ENCODE measurements at places on chromosomes 13 and 19. TPM values are rescaled to one million over a fixed set of nuclear protein-coding genes. Genes with fewer than 3 reads are reported as not detected.

Gene KLK14
- total RNA-seq, result not detected

Gene RASAL3
- total RNA-seq, result 5.2 TPM

DNA sequence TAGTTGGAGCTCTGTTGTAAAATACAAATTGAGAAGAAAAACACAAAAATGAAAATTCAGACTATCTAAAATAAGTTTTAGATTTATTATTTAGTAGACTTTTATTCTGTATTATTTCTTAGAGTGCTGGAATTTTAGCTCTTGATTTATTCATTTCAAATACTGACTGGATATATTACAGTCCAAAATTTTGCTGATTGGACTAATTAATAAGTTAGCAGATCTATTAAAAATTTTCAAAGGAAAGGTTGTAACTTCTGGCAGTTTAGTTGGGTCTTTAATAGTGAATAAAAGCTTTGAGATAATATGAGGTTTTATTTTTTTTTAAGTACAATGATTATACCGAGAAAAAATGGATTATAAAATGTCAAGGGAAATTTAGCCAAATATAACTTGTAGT lies 1224.9 kb upstream of the SPRY2 start:
- DNase-seq, result no peak

- no peak for DNase-seq
Measured at GRCh38 chr13:28572871-28573270, 77.9 kb upstream of the FLT1 start.

GRCh38 chr13:21909331-21909730 lies 238.5 kb downstream of the FGF9 start:
- DNase-seq, result no peak

GRCh38 chr19:46861691-46862502 lies 1.1 kb downstream of the ARHGAP35 start:
- no peak for DNase-seq

- DNase-seq, result no peak
Measured at GRCh38 chr13:87452281-87452680, 218.9 kb upstream of the SLITRK5 start.

DNA sequence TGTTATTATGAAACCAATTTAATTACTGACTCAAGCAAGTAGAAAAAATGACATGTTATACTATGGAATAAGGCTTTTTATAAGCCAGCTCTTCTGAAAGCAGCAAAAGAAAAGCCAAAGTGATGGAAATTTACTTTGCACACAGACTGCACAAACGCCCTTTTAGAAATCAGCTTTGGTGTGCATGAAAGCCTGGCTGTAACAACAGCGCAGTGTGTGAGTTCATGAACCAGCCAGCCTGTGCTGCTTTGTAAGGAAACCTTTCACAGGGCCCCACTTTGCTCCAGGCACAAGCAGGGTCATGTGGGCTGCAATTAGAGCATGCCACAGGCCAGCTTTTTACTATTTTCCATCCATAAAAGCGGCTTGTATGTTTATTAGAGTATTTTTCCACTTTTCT lies 13.6 kb upstream of the IFT88 start:
- no peak for DNase-seq

DNA sequence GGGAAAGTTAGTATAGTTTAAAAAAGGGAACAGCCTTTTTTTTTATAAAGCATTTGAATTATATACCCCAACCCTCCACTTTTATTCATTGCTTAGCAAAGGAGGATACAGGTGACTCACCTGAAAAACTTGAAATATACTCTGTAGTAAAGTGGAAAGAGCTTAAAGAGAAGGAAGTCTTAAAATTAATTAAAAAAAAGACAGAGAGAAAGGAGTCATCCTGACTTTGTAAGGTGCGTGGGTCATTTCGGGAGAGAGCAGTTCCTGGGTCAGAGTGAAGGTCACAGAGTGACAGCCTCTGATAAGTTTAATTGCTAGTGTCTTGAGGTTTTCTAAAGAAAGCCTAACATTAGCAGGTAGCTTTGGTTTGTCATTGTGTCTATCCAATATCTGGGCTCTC lies 310.3 kb downstream of the KLF5 start:
- DNase-seq, result no peak

- DNase-seq, result no peak
Measured at GRCh38 chr13:43936647-43937046, 56.9 kb downstream of the LACC1 start.

- DNase-seq, result peak; percentile 36
Measured at GRCh38 chr19:3575260-3575741, 2.6 kb downstream of the HMG20B start.

Gene RASL11A
- total RNA-seq, result 34.9 TPM

GRCh38 chr13:102170305-102170704 lies 231.5 kb downstream of the FGF14 start:
- DNase-seq, result no peak

DNA sequence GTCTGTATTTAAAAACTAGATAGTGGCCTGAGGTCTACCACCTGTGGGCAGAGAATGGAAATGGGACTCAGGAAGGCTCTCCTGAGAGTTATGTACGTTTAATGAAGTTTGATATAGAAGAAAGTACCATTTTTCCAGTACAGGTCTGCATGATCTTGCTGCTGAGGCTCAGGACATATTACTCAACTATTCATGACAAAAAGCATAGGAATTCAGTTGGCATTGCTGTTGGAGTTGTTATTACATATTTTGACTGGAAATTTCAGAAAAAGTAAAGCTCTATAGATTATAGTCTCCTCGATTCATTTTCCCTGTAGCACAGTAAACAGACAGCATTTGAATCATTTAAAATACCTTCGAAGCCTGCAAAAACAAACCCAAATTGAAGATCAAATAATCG lies 469.8 kb downstream of the DCT start:
- no peak for DNase-seq

DNA sequence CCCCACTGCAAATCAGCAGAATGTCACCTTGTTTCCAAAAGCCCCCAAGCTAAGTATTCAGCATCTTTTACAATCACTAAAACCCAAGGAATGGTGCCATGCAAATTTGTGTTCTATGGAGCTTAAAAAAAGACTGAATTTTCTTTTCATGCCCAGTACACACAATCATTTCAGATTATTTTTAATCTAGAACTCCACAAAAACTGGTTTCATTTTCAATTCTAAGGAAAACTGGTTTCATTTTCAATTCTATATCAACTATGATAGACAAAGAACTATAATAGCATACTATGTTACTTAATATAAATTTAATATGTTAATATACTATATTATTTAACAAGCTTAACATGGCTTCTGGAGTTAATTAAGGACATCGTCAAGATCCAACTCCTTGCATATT lies 88.4 kb upstream of the DOCK9 start:
- no peak for DNase-seq

Gene GIPR
- total RNA-seq, result 14.2 TPM

DNA sequence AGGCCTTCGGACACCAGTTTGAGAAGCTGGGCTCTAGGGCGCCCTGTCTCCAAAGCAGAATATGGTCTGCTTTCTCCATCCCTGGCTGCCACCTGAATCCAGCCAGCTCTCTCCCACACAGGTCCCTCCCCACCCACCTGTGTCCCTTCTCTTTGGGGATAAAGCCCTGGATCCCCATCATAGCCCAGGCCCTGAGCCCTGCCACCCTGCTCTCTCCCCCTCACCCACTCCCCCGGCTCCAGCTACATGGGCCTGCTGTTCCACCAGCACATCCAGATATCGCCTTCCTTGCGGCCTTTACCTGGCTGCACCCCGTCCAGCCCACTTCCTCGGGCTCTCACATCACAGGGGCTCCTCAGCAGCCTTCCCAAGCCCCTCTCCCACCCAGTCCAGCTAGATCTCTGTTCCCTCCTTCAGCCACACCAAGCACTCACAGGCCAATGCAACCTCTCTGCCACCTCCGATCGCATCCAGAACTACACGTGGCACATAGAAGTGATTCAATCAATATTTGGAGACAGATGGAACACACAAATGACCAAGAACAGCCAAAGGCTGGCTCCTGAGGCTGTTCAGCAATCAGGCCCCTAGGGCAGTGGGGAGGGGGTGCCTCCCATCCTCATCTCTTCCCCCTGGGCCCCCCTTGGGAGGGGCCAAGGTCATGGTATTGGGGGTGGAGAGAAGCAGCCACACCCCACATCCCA lies 7.6 kb downstream of the AKT2 start:
- no peak for DNase-seq

GRCh38 chr13:98512774-98513665 lies 63.9 kb downstream of the STK24 start:
- DNase-seq, result no peak

GRCh38 chr19:17441241-17442021 lies 7.0 kb downstream of the TMEM221 start:
- no peak for DNase-seq

GRCh38 chr13:28537171-28537570 lies 42.2 kb upstream of the FLT1 start:
- DNase-seq, result no peak

DNA sequence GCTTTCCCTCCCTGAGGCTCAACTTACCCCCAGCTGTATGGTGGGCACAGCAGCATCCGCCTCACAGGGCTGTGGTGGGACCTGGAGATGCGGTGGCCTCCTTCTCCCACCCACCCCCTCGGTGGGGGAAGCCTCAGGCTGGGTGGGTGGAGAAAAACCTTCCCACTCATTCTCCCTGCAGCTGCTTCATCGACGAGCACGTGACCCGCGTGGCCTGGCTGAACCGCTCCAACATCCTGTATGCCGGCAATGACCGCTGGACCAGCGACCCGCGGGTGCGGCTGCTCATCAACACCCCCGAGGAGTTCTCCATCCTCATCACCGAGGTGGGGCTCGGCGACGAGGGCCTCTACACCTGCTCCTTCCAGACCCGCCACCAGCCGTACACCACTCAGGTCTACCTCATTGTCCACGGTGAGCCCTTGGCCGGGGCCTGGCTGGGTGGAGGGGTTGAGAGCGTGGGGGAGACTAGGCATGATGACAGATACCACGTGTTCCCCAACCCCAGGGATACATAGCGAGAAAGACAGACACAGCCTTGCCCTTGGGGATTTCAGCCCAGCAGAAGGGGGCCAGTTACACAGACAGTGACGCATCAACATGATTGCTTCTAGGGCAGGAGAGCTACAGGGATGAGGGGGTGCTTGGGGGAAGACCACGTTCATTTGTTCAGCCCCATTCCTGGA lies 12.2 kb downstream of the IGLON5 start:
- DNase-seq, result no peak

Gene SELENOV
- not detected for total RNA-seq

DNA sequence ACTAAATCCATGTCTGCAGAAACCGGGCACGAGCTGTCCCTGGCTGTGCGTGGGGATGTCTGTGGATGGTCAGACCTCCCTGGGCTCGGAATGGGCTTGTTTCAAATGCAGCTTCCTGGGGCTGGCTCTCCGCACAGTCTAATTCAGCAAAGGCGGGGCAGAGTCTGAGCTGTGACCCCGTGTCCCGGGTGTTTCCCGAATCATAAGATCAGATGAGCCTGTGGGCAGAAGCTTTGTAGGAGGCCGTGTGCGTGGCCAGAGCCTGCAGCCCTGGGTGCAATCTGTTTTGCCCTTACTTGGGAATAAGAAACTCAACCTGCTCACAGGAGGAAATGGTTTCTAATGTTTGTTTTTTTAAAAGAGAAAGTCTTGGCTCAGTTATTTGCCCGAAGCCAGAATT lies 13.9 kb upstream of the GNA11 start:
- DNase-seq, result peak; percentile 80

DNA sequence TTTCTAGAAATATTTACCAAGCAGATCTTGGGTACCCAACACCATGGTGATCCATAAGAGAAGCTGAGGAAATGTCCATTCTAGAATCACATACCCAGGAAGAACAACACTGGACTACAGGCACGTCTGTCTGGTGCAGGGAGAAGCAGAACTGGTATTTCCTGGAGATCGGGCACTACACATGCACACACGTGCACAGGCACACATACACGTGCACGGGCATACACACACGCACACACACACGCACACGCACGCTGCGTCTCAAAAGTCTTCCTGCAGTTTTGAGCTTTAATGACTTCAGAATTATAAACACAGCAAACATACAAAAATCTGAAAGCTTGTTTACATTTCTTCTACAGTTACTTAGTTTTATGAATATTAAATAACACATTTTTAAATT lies 189.8 kb downstream of the DCLK1 start:
- DNase-seq, result no peak

Gene SHISA2
- 0.43 TPM for total RNA-seq

Gene WASF3
- 4.4 TPM for total RNA-seq

DNA sequence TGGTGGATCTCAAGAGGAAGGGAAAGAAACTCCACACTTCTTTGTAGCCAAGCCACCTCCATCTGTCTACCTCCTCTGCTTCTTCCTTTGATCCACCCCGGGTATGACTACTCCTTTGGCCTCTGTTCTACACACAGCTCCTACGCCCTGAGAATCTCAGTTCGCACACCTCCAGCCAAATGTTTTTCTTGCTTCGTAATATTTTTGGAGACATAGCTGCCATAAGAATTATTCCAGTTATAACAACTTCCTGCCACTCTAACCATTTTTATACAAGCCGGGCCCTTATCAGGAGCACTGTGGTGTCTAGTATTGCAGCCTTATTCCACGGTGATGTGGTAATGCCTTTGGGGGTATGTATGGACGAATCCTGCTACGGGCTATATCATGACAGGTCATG lies 126.7 kb downstream of the STARD13 start:
- no peak for DNase-seq

DNA sequence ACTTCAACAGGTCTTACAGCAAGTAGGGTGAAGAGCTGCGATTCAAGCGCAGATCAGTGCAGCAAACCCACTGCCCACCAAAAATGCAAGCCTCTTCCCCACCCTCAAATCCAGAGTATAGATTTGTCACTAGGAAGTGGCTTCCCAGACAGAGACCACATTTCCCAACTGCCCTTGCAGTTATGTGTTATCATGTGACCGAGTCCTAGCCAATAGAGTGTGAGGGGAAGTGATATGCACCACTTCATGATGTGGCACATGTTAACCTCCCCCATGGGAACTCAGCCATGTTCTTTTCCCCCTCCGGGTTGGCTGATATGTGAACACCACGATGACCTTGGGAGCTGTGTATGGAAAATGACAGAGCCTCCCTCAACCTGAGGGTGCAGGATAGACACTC lies 50.8 kb downstream of the MBD3L2B start:
- DNase-seq, result no peak

Gene F7
- not detected for total RNA-seq

DNA sequence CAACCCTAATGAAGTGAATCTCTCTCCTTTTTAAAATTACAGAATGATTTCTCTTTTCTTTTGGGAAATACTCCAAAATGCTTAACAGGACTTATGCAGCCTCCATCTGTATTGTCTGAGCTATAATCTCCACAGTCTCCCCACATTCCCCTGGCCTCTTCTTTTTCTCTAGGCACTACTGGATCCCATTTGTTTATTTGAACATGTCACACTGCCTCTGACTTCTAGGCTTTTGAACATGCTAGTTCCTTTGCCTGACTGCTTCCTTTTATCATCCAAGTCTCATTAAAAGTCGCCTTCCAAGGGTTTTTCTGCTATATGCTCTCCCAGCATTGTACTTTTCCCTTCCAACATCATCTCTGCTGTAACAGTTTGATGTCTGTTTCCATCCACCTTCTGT lies 548.7 kb downstream of the PCDH9 start:
- no peak for DNase-seq

Gene KCNN4
- 14.9 TPM for total RNA-seq

GRCh38 chr13:31468114-31468902 lies 268.5 kb downstream of the B3GLCT start:
- DNase-seq, result no peak

Gene GJB6
- not detected for total RNA-seq

GRCh38 chr13:26377038-26377437 lies 123.1 kb downstream of the CDK8 start:
- DNase-seq, result no peak

Data from mucosa of descending colon (tissue), 3 donors.